ENCODE measurements at places on chromosomes 1 and 21.

DNA sequence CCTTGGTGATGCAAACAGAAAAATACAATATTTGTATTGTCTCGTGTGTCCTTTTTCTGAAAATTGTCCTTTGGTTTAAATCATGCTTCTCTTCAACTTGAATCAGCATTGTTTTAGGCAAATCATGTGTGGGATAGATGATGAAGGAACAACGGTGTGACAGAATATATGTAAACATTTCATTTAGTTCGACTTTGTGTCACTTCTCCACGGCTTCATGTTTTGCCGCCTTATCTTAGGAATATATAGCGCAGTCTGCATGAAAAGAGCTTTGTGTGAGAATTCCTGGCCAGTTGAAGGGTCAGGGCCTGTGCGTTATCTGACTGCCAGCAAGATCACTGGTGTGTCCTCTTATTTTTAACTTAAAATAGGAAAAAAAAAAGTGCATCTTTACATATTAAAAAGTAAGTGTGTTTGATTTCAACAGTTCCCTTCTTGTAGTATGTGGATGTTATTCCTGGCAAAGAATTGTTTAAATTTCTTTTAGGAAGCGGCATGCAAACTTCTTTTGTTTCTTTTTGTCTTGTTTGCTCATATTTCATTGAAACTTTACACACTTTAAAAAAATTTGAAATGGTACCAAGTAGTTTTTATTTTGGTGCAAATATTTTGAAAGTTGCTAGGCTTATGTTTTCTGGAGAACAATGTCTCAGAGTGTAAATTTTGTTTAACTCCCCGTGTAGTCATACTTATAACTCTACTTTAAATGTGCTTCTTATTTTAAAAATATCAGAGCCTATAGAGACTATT is 465.2 kb downstream of the USP25 start:
- DNase-seq: peak; percentile 71

GRCh38 chr1:221693087-221693486 is 48.8 kb downstream of the DUSP10 start:
- no peak for DNase-seq

GRCh38 chr1:233998891-233999290 is 94.4 kb downstream of the SLC35F3 start:
- DNase-seq: no peak

GRCh38 chr1:95232646-95233318 is 1.2 kb upstream of the RWDD3 start:
- DNase-seq: peak; percentile 18

- DNase-seq: no peak
Observed at GRCh38 chr1:56506951-56507491, 72.3 kb downstream of the PLPP3 start.

DNA sequence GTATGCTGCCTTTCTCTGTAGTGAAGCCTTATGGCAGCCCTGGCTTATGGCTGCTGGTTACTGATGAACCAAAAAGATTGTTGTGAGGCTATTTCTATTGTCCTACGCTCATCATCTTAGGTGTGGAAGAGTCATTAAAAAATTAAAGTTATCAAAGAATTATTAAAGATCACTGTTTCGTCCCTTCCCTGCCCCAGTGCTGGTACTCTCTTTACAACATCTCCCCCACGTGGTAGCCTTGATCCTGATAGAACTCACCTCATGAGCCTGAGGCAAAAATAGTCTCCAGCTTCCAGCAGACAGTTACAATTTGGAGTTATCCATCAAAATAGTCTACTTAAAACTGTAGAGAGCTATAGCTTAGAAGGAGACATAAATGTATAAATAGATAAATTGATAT is 201.5 kb downstream of the S1PR1 start:
- DNase-seq: peak; percentile 19

- DNase-seq: no peak
Observed at GRCh38 chr1:186957314-186957713, 128.6 kb downstream of the PLA2G4A start.

GRCh38 chr1:150955280-150955679 is 19.4 kb downstream of the CERS2 start:
- DNase-seq: peak; percentile 81

GRCh38 chr1:5747426-5748285 is 244.6 kb downstream of the NPHP4 start:
- no peak for DNase-seq

DNA sequence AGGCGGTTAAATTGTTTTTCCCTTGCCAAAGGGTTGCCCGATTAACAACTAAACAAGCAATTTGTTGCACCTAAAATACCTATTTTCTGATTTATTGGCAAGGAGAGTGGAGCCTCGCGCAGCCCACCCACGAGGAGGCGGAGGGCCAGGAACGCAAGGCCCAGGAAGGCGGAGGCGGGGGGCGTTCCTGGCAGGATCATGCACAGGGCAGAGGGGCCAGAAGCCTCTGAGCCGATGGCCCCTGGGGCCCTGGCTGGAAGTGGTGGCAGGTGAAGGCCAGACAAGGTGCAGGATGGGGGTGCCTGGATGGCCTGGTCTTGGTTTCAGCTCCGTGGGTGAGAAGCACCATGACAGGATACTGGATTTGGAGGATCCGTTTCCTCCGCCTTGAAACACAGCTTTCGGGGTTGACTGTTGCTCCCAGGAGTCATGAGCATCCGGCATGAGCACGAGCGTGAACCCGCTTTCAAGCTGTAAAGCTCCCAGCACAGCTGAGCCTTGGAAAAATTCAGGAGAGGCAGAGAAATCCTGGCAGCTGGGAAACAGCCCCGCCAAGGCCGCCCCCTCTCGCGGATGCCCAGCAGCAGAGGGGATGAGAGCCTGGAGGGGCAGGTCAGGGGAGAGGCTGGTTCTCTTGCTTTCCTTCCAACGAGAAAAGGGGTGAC is 35.0 kb downstream of the AJAP1 start:
- no peak for DNase-seq

GRCh38 chr21:38389896-38390295 is 108.4 kb downstream of the ERG start:
- no peak for DNase-seq

- DNase-seq: no peak
Observed at GRCh38 chr1:194533641-194534040, 1347.2 kb upstream of the B3GALT2 start.

Measured in hematopoietic multipotent progenitor cell treated with erythropoietin and hydrocortisone succinate and interleukin-3 and kit ligand, for 6 days (in vitro differentiated cells).